ENCODE measurements at places on chromosomes 13 and 19.

GRCh38 chr19:4064149-4064495 is 2.6 kb downstream of the ZBTB7A start:
- DNase-seq = no peak

- DNase-seq = no peak
These were observed 27.6 kb upstream of the C13orf46 start for GRCh38 chr13:114001331-114002008.

GRCh38 chr13:30776661-30777060 is 41.3 kb downstream of the ALOX5AP start:
- DNase-seq = no peak

DNA sequence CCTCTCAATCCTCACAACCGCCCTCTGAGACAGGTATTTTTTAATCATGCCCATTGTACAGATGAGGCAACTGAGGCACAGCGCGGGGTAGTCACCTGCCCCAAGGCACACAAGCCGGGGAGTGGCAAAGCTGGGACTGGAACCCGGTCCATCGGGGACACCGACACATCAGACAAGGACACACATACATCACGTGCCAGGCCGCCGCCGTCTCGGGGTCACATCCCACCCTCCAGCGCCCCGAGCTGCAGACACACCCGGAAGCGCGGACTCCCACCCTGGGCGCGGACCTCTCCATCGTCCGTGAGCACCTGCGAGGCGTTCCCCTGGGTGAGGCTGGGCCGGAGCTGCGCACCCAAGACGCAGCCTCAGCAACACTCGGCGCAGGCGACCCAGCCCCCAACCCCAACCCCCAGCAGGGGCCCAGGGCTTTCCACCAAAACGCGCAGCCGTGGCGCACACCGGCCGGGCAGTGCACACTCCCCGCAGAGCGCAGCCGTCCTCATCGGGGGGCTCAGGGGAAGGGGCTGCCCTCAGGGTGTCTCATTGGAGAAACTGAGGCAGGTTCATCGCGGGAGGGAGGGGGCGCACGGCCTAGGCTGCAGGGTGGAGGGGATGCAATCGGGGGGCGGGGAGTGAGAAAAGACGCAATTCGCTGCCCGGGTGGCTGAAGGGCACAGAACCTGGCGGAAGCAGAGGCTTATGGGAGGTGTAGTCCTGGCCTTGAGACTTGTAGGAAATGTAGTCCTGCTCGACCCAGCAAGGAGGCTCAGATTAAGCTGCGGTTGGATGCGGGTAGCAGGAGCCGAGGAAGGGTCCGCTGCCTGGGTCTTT is 1.9 kb upstream of the LMTK3 start:
- DNase-seq = no peak

- DNase-seq = no peak
These were observed 78.6 kb downstream of the SPACA7 start for GRCh38 chr13:112454648-112455334.

DNA sequence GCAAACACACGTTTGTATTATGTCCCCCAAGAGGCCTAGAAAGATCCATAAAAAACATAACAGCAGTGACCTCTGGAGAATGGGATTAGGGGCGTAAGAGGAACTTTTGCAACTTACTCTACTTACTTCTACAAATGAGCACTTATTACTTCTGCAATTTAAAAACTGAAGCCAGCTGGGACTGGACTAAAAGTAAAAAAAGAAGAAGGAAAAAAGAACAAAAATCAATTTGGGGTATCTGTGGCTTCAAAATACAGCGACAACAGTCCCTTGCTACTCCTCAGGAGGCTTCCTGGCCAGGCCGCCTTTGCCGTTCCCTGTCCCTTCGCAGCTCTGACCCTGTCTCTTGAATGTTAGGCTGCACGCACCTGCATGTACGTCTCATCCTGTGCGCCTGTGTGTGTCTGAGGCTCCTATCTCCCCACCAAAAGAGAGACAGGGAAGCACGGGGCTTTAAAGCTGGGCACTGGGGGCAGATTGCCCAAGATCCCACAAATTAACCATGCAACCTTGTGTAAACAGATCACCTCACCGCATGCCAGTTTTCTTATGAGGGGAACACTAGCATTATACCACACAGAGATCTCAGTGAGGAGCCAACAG is 12.1 kb upstream of the FKRP start:
- DNase-seq = no peak

- no peak for DNase-seq
These were observed 369.4 kb downstream of the LIG4 start for GRCh38 chr13:107845911-107846310.

DNA sequence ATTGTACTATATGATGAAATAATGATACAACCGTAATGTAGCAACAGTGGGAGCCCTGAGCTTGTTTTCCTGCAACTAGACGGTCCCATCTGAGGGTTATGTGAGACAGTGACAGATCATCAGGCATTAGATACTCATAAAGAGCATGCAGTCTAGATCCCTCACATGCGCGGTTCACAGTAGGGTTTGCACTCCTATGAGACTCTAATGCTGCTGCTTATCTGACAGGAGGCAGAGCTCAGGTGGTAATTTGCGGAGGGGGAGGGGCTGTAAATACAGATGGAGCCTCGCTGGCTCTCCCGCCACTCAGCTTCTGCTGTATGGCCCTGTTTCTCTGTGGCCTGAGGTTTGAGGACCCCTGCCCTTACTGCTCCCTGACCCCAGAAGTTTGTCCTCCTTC is 13.7 kb downstream of the EPHX3 start:
- DNase-seq = no peak

DNA sequence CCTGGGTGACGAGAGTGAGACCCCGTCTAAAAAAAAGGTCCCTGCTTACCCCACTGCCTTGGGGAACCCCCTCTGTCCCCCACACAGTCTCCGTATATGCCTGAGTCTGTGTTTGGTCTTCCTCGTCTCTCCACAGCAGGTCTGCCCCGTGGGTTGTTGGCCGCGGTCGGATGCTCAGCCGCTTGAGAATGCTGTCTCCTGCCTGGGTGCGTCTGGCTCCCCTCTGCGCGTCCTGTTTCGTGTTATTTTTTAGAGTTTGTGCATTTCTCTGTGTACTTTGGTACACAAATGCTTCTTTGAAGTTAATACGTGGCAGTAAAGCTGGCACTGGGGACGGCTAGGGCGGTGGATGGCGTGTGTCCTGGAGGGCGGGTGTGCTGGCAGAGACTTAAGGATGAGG is 34.9 kb downstream of the KDM4B start:
- no peak for DNase-seq

GRCh38 chr19:56163097-56163496 is 12.7 kb upstream of the GALP start:
- no peak for DNase-seq
